ENCODE measurements at places on chromosomes 12 and 14. TPM values are rescaled to one million over a fixed set of nuclear protein-coding genes. Genes with fewer than 3 reads are reported as not detected.

DNA sequence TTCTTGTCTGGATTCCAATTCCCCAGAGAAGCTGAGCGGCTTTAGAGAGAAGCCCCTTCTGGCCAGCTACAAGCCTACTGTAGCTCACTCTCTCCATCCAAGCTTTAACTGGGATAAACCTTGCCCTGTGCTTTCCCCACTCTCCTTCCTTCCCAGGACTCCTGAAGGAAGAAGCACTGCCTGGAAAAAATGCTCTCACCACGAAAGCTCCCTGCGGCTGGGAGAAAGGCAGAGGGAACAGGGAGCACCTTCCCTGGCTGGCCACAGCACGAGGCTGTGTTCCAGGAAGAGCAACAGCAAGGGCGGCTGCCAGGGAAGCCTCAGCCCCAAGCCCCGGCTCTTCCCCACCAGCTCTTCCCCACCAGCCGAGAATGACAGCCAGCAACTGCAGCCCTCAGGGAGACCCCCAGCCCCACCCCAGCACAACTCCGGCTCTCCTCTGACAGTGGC is 40.8 kb upstream of the PNMA1 start:
- DNase-seq: no peak

DNA sequence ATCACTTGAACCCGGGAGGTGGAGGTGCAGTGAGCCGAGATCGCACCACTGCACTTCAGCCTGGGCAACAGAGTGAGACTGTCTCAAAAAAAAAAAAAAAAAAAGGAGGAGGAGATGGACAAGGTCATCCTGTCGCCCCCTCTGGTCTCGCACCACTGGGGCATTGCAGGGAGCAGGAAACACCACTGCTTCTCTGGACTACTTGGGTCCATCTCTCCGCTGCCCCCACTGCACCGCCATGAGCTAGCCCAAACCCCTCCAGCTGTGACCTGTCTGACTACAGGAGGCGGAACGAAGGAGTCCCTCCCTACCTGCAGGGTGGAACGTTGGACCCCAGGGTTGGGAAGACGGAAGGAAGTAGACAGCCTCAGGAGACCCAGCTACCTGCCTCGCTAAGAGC is 18.2 kb upstream of the FAM222A start:
- DNase-seq: no peak

AMHR2 gene
- 0.60 TPM for total RNA-seq

DNA sequence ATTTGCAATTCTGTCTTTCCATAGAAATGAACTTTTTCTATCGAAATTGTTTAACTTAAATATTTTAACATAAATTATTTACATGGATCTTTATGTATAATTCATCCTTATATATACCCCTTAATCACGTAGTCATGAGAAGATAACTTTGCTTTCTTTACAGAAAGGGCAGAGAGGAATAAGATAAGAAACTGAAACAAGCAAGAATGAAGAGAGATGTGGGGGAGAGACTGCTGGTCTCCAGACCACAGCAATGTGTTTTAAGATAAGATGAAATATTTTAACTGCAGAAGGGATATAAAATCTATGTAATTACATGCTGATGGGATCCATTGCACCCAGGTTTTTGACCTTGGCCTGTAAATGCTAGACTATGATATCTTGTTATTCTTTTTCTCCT is 34.7 kb upstream of the DNM1L start:
- DNase-seq: no peak

- no peak for DNase-seq
Measured at GRCh38 chr12:46657453-46658411, 168.1 kb downstream of the SLC38A4 start.

DNA sequence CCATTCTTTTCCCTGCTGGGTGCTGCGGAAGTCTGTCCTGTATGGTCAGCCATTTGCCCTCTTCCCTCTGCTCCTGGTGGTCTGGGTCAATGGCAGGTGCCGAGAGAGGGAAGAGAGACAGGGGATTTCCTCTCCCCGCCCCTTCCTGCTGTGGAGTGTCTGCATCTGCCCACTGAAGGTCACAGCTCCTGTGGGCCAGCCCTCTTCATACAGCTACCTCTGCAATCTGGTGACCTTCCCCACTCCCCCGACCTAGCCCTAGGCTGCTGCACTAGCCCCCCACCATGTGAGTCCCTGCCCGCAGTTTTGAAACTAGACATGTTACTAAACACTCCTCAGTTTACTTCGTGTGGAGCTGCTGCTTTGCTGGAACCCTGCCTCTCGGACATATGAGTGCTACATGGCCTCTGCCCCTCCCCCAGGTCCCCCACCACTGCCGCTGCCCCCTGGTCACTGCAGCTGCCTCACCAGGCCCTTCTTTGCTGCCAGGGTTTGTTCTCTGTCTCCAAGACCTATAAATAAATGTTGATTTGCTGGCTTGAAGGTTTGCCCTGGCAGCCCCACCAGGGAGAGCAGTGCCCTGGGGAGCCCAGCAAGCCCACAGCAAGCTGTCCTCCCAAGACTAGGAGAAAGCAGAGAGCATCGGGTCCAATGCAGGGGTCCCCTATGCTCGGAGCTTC is 102.9 kb downstream of the DPF3 start:
- no peak for DNase-seq

DNA sequence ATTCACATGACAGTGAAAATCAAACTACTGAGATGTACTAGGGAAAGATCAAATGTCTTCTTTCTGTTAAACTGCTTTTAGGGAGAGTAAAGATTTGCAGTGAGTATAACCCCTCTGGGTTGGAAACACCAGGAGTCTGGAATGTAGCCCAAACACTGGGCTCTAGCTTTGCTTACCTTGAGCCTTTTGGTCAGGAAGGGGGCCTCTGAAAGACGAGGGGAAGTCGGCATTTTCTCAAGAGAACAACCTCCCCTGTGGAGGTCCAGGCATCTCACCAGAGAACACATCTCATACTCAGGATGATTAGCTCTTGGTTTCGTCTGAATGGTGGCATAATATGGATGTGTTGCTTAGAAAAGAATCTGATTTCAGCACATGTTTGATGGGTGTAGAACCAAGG is 169.0 kb downstream of the ZFP36L1 start:
- DNase-seq: peak; percentile 6

- DNase-seq: no peak
Measured at GRCh38 chr12:6730169-6730568, 6.3 kb downstream of the COPS7A start.

BRMS1L gene
- 6.1 TPM for total RNA-seq

DNA sequence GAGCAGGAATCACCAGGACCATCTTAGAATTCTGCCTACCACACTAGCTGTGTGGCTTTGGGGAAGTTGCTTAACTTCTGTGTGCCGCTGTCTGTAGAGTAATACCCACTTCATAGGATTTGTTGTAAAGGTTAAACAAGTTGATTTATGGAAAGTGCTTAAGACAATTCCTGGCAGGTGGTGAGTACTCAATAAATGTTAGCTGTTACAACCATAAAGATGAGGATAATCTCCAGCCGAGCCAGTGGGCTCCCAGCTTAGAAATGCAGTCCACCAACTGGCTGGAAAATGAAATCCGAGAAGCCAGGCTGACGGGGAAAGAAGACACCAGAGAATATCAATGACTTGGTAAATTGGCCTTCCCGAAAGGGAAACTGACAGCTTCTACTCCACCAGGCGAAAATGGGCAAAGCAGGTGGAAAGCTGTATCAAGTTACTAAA is 173.5 kb downstream of the CHST11 start:
- DNase-seq: no peak

DNA sequence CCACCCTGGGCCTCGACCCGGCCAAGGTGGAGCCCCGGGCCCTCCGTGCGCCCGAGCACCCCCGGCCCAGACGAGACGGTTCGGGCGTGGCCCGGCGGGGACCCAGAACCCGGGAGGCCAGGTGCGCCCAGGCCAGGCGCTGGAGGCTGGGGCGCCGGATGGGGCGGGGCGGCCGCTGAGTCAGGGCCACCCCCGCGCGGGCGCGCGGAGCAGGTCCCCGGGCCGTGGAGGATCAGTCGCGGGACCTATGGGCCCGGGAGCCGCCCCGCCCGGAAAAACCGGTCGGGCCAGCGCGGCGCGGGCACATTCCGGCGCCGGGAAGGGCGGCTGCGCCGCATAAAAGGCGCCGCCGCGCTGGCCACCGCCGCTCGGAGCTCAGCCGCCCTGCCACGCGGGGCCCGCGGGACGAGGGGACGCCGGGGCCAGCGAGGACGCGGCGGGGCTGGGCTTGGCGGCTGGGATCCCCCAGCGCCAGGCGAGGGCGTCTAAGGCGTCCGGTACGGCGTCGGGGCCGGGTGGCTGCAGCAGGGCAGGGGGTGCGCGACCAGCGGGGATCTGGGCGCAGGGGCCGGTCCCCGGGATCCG is 21.5 kb upstream of the KIF26A start:
- DNase-seq: peak; percentile 41

DNA sequence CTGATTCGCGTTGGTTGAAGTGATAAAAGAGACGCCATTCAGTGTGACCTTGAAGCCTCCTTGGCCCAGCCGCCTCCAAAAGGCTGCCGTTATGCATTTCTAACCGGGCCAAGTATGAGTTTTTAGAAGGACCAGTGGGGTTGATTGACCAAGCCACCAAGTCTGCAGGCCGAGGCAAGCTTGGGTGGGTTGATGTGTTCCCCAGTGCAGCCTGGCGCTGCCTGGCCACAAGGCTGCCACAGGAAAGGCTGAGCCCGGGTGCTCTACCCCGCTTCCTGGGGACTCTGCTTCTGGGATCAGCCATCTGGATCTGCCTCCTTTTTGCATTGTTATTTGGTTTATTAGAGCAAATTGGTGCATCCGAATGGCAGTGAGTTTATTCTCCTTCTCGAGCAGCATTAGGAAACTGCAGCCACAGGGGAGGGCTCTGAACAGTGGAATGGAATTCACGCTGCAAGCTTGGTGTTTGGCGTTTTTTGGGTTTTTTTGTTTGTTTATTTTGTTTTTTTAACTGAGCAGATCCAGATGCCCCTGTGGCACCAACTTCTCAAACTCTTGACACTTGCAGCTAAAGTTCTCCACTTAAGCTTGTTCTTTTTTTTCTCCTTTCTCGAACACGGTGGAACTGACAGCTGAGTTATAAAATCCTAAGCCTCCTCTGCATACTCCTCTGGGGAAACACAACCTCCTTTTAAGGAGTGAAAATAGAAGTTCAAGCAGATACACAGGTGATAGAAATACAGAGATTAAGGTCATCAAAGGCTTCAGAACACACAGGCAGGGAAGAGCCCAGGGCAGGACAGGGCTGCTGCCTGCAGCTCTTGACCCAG is 145.4 kb upstream of the FKBP4 start:
- no peak for DNase-seq

GRCh38 chr14:31564194-31564593 is 3.0 kb downstream of the NUBPL start:
- no peak for DNase-seq

DNA sequence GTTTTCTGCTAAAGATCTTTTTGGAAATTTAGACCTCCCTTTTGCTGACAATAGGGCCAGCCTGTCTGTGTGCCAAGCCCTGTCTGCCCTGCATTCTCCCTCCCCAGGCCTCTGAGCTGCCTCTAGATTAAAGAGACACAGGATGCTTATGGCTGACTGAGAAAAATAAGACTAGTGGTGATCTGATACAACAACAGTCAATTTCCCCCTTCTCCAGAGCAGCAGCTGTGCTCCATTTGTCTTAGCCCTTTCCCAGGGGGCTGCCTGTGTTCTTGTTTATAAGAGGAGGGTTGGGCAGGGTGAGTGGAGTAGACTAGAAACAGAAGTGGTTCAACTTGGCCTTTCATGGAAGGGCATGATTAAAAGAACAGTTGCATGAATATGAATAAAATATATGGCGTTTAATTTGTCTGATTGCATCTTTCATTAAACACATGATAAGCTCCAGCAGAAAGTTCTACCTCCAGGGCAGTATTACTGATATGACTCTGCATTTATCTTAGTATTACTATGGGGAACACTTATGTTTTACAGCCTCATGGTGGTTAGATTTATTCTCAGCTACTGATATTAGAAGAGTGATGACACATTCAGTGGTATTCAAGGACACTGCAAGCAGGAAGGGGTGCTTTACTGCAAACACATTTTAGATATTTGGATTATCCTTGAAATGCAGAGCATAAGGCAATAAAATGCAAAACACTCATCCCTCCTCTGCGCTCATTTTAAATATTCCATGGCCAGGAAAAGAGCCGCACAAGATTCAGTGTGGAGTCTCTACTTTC is 150.2 kb upstream of the CLEC14A start:
- no peak for DNase-seq

GRCh38 chr14:49418789-49419188 is 167.4 kb downstream of the RPS29 start:
- no peak for DNase-seq

All from mucosa of gallbladder (tissue), 1 donor.